ENCODE measurements at places on chromosomes 5 and 9.

DNA sequence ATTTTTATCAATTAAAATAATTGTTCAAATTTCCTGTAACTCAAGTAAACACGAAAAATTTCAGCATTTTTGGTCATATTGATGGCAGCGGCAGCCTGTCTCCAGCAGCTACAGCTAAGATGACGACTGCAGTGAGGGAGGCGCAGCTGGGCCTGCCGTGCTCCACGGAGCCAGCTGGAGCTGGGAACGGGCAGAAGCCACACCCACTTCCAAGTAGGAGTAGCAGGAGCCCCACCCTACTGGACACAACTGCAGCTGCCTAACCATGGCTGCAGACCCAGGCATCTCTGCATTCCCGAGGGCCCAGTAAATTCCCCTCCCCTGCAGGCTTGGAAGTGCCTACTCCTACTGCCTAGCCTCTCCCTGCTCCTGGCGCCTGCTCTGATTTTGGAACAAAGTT lies 2031.7 kb downstream of the EFNA5 start:
- no peak for DNase-seq

DNA sequence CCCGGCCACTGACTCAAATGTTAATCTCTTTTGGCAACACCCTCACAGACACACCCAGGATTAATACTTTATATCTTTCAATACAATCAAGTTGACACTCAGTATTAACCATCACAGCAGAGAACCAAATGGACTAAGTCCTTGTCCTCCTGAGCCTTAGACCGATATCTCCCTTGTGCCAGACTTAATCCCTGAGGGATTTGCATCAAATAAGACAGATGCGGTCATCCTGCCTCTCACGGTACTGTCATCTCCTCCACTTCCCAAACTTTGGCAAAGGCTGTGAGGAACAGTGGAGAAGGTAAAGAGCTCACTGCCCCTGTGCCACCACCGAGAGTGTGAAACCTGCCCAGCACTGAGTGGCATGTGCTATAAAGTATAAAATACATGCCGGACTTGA lies 6.5 kb upstream of the PRRC2B start:
- DNase-seq: no peak

DNA sequence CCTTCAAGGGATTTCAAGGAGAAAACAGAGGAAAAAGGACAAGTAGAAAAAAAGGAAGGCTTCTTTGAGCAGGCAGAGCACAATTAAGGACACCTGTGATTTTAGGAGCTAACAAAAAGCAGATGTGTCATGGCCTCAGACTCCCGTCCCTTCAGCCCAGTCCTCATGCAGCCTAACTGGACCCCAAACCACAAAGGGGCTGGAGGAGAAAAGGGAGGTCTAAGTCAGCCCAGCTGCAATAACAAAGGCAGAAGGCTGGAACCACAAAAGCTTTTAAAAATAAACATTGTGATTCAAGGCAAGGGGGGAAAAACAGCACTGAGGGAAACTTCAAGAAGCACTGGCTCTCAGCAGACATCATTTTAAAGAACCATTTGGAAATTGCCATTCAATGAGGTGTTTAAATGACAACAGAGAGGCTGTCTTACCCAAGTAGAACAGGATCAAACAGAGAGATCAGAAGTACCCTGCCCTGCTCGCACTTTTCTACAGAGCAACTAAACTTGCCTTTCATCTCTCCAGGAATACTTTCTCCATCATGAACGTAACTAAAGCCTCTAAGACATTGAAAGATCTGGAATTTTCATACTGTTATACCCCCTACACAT lies 89.3 kb downstream of the SEMA5A start:
- no peak for DNase-seq

DNA sequence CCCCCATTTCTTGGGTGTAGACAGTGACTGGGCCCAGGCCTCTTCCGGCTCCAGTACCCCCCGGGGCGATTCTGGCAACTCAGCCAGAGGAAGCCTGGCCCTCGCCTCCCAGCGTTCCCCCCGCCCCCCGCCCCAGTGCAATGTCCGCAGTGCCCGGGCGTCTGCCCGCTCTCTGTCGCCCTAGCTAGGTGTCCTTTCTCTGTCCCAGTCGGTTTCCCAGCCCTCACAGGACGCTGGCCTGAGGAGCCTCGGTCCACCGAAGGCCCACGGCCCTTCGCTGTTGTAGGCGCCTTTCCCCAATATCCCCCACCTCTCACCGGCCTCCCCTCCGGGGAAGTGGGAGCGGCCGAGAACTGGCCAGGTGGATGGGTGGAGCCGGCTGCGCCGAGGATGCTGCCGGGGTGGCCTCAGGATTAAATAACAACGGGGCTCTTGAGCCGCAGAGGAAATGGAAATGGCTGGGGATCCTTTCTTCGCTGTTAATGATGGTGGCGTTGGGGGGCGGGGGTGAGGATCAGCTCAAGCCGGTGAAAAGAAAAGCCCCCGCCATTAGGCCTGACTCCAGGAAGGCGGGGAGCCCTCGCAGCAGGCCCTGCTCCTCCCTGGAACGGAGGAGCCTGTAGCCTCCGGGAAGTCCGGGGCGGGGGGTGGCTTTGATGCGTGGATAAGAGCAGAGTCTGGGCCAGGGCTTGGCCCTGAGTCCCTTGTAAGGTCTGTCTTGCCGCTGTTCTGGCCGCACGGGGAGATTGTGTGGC lies 1.1 kb upstream of the SPRY4 start:
- peak; percentile 14 for DNase-seq

- no peak for DNase-seq
Measured at GRCh38 chr5:129853588-129853987, 50.7 kb upstream of the CHSY3 start.

- no peak for DNase-seq
Measured at GRCh38 chr9:4678679-4679267, 596 bp upstream of the CDC37L1 start.

- DNase-seq: no peak
Measured at GRCh38 chr9:26058111-26058895, 380.1 kb upstream of the TUSC1 start.

Data from activated naive CD4-positive, alpha-beta T cell treated with anti-CD3 and anti-CD28 coated beads, Interleukin-2, amount 50 U/mL, for 72 hours (primary cell).